ENCODE measurements at places on chromosomes 2 and 18. TPM values are rescaled to one million over a fixed set of nuclear protein-coding genes. Genes with fewer than 3 reads are reported as not detected.

- no peak overlapping the region for H3K4me3 ChIP-seq
- H3K4me1 ChIP-seq = no peaks in the 10 kb centered on the region
- H3K27ac ChIP-seq = no peak overlapping the region
- H3K27me3 ChIP-seq = no peaks in the 10 kb centered on the region
- peaks cover 7% of the 10 kb centered on the region for H3K36me3 ChIP-seq
These were observed 28.4 kb downstream of the E2F6 start for GRCh38 chr2:11437602-11438001.

GRCh38 chr2:567496-567864 is 109.7 kb downstream of the TMEM18 start:
- DNase-seq = no peak
- H3K36me3 ChIP-seq = peaks cover 19% of the 10 kb centered on the region
- H3K4me1 ChIP-seq = no peaks in the 10 kb centered on the region
- H3K4me3 ChIP-seq = no peak overlapping the region
- H3K27ac ChIP-seq = no peak overlapping the region

Gene STAT4
- total RNA-seq = 133 TPM

DNA sequence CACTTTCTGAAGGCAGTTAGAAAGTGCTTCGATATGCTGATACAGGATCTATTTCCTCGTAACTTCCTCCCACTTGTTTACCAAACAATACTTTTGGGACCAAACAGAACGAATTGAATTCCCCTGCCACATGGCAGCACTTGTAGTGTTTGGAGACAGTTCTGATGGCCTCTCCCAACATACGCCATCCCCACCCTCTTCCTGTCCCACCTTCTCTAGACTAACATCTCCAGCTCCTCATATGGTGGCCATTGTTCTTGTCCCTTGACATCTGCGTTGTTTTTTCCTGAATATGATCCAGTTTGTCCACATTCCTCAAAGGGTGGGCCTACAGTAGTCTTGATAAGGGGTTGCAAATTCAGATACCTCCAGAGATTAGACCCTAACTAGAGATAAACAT is 53.4 kb upstream of the ANKRD44 start:
- H3K4me3 ChIP-seq = no peak overlapping the region
- no peaks in the 10 kb centered on the region for H3K36me3 ChIP-seq
- H3K27ac ChIP-seq = no peak overlapping the region
- no peak for DNase-seq

DNA sequence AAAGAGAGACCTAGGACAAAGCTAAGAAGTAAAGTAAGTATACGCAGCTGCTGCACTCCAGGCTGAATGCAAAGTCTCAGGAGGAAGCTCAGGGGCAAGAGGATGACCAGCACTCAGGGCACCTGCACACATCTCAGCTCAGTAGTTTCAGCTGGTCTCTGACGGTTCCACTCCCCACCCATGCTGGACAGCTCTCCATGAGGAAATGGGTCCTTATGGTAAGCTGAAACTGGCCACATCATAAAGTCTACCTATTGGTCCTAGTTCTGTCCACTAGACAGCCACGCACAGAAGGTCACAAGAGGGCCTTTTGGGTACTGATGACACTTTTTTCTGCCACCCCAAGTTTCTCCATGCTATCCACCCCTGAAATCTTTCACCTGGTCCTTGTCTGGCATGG is 215.3 kb downstream of the TTC32 start:
- no peaks in the 10 kb centered on the region for H3K36me3 ChIP-seq
- no peak overlapping the region for H3K4me3 ChIP-seq
- H3K4me1 ChIP-seq = no peaks in the 10 kb centered on the region
- no peak for DNase-seq
- peaks cover 8% of the 10 kb centered on the region for H3K27me3 ChIP-seq
- no peak overlapping the region for H3K27ac ChIP-seq

GRCh38 chr18:54233228-54233625 is 8.8 kb upstream of the MBD2 start:
- no peak overlapping the region for H3K27ac ChIP-seq
- H3K27me3 ChIP-seq = peaks cover 16% of the 10 kb centered on the region
- H3K4me1 ChIP-seq = no peaks in the 10 kb centered on the region
- DNase-seq = no peak
- no peak overlapping the region for H3K4me3 ChIP-seq

DNA sequence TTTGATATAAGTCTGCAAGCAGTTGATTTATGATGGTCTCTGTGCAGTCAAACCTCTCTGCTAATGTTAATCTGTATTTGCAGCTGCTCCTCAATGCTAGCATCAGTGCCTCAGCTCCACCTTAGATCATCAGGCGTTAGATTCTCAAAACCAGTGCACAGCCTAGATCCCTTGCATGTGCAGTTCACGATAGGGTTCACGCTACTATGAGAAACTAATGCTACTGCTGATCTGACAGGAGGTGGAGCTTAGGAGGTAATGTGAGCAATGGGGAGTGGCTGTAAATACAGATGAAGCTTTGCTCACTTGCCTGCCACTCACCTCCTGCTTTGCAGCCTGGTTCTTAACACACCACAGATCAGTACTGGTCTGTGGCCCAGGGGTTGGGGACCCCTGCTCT is 18.4 kb downstream of the RBKS start:
- DNase-seq = no peak
- H3K27me3 ChIP-seq = peaks cover 3% of the 10 kb centered on the region
- H3K27ac ChIP-seq = no peak overlapping the region
- H3K4me3 ChIP-seq = no peak overlapping the region
- peaks cover 7% of the 10 kb centered on the region for H3K36me3 ChIP-seq

Gene IL36RN
- total RNA-seq = not detected

Gene IL18RAP
- total RNA-seq = 159 TPM

DNA sequence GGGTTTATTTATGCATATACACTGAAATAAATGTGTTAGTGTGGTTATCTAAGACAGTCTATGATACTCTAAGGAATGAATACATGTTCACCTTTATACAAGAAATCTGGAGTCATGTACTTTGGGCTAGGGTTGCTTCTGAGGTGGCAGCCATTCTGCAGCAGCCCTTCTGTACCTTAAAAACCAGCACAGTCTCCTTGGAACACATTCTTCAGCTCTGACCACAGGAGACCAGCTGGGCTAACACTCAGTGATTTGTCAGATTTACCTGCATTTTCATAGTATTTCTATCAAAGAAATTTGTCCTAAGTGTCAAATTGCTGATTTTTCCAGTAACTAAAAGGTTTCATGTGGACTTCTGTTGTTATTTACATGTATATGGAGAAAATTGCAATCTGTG is 167.7 kb downstream of the CAMKMT start:
- no peaks in the 10 kb centered on the region for H3K4me1 ChIP-seq
- peaks cover 10% of the 10 kb centered on the region for H3K36me3 ChIP-seq
- H3K4me3 ChIP-seq = no peak overlapping the region
- H3K27me3 ChIP-seq = no peaks in the 10 kb centered on the region

DNA sequence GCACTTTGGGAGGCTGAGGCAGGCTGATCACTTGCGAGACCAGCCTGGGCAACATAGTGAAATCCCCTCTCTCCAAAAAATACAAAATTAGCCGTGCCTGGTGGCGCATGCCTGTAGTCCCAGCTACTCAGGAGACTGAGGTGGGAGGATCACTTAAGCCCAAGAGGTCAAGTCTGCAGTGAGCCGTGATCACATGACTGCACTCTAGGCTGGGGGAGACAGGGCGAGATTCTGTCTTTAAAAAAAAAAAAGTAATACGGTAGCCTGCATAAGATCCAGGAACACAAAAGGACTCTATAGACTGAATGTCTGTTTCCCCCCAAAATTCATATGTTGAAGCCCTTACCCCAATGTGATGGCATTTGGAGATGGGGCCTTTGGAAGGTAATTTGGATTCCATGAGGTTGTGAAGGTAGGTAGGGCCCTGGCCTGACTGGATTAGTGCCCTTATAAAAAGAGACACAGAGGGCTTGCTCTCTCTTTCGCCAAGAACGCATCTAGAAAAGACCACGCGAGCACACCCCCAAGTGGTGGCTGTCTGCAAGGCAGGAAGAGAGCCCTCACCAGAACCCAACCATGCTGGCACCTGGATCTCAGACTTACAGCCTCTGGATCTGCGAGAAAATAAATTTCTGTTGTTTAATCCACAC is 17.0 kb downstream of the MBOAT2 start:
- no peaks in the 10 kb centered on the region for H3K36me3 ChIP-seq
- DNase-seq = no peak
- H3K4me3 ChIP-seq = no peak overlapping the region

DNA sequence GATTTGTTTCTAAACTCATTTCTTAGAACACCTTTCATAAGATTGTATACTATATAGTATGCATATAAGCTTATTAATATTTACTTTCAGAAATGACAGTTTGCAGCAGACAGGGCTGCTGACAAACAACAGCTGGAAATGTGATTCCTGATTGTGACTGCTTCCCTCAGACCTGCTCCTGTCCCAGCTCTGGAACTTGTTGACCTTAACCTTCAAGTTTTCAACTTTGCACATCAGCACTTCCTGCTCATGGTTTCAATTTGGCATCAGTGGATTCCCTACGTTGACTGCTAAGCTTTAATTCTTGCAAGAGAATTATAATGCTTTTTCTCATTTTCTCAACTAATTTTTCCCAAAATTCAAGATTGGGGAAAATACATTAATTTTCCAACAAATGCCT is 459.2 kb upstream of the ACVR2A start:
- no peak overlapping the region for H3K4me3 ChIP-seq
- H3K27ac ChIP-seq = no peak overlapping the region
- no peak for DNase-seq
- H3K36me3 ChIP-seq = no peaks in the 10 kb centered on the region
- H3K27me3 ChIP-seq = peaks cover 4% of the 10 kb centered on the region
- H3K4me1 ChIP-seq = no peaks in the 10 kb centered on the region

Gene DES
- total RNA-seq = not detected

Gene FAM110C
- total RNA-seq = 0.90 TPM

- no peak overlapping the region for H3K27ac ChIP-seq
- H3K36me3 ChIP-seq = no peaks in the 10 kb centered on the region
- peaks cover 4% of the 10 kb centered on the region for H3K27me3 ChIP-seq
- H3K4me1 ChIP-seq = peaks cover 6% of the 10 kb centered on the region
- DNase-seq = no peak
- H3K4me3 ChIP-seq = no peak overlapping the region
These were observed 2.4 kb downstream of the FTCDNL1 start for GRCh38 chr2:199848389-199849130.

DNA sequence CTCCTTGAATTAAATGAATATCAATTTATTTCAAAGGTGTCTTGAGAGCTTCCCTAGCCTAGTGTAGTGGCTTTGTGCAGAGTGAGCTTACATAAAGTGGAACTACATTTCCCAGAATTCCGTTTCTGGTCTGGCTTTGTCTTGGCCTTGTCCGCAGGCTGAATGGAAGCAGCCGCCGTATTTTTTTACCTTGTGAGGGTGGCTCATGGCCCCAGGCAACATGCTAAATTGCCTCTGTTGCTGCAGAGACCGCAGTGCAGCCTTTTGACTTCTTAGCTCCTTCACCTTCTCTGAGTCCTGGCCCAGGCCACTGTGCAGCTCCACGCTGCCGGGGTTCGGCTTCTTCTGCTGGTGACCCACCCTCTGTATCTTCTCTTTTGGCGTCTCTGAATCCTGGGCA is 114.8 kb upstream of the SLC38A11 start:
- no peaks in the 10 kb centered on the region for H3K4me1 ChIP-seq
- DNase-seq = no peak
- H3K4me3 ChIP-seq = no peak overlapping the region
- no peaks in the 10 kb centered on the region for H3K36me3 ChIP-seq

Gene SLC20A1
- total RNA-seq = 125 TPM

DNA sequence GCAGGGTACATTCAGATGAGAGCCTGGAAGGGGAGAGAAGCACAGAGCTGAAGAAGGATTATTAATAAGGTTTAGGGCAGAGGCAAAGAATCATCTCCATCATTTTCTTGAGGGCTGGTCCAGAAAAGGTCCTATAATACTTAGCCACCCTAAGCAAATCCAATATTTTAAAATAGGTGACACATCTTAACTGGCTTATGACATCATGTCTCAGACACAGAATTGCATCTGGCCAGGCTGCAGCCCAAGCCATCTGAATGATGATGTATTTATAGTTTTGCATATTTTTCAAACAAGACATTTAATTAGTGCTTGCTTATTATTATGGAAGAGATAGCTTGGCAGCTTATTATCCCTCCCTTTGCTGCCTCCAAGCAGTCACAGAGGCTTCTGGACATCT is 571.3 kb downstream of the SUCLG1 start:
- DNase-seq = no peak
- H3K27me3 ChIP-seq = no peaks in the 10 kb centered on the region
- no peak overlapping the region for H3K4me3 ChIP-seq
- H3K36me3 ChIP-seq = no peaks in the 10 kb centered on the region
- no peaks in the 10 kb centered on the region for H3K4me1 ChIP-seq
- no peak overlapping the region for H3K27ac ChIP-seq

DNA sequence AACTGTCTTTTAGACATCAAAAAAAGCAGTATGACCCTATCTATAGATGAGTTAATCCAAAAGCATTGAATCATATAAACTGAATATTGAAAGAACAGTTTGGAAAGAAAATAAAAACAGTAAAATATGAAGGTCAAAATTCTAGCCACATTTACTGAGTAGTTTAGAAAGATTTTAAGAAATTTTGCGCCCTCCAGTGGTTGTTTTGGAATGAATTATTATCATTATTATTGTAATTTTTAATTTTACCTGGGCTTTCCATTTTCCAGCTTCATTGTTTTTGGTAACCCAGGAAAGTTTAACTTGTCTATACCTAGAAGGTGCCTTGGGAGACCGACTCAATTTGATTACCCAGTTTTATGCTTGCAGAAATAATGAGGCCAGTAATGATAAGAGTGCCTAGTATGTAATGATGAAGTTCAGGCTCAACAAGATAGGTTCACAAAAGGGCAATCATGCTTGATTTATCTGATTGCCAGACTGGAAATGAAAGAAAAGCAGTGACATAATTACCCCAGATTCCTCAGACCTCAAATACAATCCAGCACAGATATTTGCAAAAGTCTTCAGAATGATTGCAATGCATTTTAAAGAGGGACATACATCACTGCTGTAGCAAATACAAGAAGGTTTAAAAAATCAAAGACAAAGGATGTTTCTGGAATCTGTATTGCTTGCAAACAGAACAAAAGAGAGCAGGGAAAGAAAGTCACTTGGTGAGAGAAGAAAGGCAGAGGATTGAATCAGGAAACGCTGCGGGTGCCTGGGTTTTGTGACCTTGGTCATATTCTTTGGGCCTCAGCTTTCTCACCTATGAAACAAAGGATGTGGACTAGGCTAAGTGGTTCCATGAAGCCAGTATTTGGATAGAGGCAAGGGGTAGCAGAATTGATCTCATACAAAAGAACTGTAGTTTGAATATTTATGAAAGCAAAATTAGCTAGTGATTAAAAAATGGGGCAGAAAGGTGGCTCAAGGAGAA is 153.8 kb downstream of the MAP2 start:
- no peaks in the 10 kb centered on the region for H3K36me3 ChIP-seq
- H3K27ac ChIP-seq = no peak overlapping the region
- DNase-seq = no peak
- peaks cover 3% of the 10 kb centered on the region for H3K27me3 ChIP-seq
- H3K4me3 ChIP-seq = no peak overlapping the region
- no peaks in the 10 kb centered on the region for H3K4me1 ChIP-seq
